ENCODE measurements at places on chromosomes 16 and 17.
A peak's percentile ranks its signal among the peaks of the same experiment; 100 is the strongest.

GRCh38 chr16:85282842-85283241, 170.6 kb upstream of the CIBAR2 start:
- no peak for DNase-seq

DNA sequence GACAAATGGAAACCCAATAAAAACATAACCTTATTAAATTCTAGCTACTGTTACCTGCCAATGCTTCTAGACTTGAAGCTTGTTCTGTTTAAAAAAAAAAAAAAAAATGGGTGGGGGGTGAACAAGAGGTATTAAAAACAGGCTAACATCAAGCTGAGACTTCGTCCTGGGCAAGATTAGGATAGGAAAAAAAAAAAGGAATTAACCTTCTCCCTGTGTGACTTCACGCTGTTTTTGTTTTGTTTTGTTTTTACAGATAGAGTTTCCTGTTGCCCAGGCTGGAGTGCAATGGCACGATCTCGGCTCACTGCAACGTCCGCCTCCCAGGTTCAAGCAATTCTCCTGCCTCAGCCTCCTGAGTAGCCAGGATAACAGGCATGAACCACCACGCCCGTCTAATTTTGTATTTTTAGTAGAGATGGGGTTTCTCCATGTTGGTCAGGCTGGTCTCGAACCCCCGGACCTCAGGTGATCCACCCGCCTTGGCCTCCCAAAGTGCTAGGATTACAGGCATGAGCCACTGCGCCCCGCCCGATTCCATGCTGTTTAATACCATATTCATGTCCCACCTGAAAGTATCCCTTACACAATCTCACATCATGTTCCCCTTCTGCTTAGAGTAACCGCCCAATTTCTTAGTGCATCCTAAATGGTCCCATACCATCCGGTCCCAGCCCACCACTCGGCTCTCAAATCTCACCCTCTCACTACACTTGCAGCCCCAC, 2.2 kb downstream of the USP31 start:
- no peak for DNase-seq

GRCh38 chr16:87608400-87608985, 6.2 kb downstream of the JPH3 start:
- peak; percentile 5 for DNase-seq

GRCh38 chr17:20071824-20072691, 62.9 kb downstream of the SPECC1 start:
- DNase-seq: no peak

DNA sequence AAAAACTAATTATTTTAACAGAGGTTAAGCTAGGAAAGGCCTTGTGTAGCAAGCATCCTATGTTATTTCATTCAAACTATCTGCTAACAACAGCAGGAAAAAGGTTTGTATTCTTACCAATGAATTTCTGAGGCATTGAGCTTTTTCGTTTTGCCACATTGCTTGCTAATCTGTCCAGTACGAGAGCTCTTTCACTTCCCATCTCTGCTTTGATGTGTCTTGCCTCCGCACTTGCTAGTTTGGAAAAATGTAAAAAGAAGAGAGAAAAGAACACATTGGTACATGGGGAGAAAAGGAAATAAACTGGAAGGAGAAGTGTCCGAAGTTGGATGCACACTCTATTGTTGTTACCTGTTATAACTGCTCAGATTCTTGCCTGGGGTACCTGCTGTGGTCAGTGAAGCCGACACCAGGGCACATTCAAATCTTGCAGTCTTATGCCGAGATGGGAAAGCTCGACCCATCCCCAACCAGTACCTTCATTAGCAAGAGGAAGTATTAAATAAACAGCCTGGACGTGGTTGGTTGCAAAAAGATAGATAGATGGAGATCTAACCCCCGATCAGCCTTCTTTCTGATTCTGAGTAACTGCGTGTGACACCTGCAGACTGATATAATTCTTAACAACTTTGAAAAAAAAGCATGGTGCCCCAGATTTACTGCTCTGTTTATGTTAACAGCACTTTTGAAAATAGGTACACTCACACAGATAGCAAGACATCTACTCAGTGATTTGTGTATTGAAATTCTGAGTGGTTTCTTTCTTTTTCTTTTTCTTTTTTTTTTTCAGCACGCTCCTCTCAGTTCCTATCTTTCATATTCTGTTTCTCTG, 40.0 kb downstream of the GRB7 start:
- peak; percentile 50 for DNase-seq

DNA sequence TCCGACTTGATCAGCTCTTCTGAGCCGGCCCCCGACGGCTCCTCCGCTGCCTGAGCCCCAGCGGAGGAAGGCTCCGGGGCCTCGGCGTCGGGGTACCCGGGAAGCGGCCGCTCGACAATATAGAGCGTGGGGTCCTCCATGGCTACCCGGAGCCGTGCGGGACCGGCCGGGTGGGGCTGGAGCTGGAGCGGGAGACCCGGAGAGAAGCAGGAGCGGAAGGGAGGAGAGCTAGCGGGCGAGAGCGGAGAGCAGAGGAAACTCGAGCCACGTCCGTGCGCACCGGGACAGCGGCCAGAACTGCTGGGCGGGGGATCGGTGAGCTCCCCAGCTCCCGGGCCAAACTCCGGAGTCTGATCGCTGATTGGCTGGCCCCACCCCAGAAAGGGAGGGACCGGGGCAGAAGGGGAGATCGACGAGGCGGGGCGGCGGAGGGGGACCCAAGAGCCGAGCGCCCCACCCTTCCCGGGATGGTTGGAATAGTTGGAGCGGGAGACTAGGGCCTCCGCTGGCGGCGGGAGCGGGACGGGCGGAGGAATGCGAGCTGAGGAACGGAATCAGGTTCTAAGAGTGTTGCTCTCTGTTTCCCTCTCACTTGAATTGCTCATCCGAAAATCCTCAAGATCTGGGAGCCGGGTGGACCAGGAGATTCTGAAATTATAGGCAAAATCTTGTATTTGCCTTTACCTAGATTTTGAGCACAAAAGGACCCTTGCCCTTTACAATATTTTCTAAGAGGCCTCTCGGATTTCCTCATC, at the start of gene CAVIN1:
TSS of gene CAVIN1 (minus strand) at position 299 of the 755 bp plus-strand sequence. CDS start at position 140, 159 bp downstream.
- DNase-seq: no peak

DNA sequence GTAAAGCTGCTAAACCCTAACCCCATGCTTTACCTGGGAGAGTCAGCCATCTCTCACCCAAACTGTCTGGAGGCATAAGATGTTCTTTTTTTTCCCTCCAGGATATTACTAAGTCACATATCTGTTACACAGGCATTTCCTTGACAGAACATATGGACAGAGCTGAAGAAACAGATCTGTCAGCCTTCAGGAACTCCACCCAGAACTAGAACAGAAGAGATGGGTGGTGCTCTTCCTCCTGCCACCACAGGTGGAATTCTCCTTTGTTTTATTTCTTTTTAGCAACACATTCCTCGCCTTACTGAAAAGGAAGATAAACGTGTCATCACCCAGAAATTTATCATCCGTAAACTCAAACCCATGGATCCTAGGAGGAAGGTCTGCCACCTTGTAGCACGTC, 8.8 kb downstream of the MYCBPAP start:
- no peak for DNase-seq

GRCh38 chr16:872436-873242, 72.1 kb upstream of the GNG13 start:
- no peak for DNase-seq

DNA sequence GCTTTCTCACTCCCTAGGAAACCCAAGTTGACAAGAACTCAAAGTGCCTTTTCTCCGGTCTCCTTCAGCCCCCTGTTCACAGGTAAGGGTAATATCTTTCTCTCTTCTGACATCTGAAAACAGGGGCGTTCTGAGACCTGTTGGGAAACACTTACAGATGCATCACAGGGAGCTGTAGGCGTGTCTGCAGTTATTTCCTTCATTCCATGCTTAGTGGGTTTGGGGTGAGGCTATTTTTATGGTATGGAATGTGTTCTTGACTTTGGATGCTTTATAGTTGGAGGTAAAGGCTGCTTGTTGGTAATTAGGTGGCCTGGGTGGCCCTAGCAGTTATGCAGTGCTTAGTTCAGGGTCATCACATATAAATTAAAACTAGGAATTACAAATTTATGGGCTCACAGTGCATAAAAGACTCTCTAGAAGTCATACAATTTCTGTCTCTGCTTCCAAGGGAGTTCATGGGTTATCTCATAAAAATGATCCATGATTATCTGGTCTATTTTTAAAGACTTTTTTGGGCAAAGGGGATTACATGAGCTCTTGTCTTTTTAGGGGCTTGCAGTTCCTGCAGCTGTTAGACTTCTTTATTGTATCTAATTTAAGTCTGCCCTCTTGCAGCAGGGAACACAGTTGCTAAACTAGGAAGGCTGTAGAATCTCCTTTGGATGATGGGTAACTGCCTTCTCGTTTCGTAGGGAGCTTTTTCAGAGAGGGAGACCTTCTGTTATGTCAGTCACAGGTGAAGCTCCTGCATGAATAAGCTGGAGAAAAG, 10.2 kb downstream of the SOCS7 start:
- DNase-seq: no peak

- DNase-seq: peak; percentile 83
Measured at GRCh38 chr16:50093607-50094539, 28.1 kb downstream of the HEATR3 start.

- no peak for DNase-seq
Measured at GRCh38 chr16:67704110-67704509, 15.0 kb downstream of the GFOD2 start.

GRCh38 chr17:64653325-64653984, 8.7 kb downstream of the SMURF2 start:
- no peak for DNase-seq

DNA sequence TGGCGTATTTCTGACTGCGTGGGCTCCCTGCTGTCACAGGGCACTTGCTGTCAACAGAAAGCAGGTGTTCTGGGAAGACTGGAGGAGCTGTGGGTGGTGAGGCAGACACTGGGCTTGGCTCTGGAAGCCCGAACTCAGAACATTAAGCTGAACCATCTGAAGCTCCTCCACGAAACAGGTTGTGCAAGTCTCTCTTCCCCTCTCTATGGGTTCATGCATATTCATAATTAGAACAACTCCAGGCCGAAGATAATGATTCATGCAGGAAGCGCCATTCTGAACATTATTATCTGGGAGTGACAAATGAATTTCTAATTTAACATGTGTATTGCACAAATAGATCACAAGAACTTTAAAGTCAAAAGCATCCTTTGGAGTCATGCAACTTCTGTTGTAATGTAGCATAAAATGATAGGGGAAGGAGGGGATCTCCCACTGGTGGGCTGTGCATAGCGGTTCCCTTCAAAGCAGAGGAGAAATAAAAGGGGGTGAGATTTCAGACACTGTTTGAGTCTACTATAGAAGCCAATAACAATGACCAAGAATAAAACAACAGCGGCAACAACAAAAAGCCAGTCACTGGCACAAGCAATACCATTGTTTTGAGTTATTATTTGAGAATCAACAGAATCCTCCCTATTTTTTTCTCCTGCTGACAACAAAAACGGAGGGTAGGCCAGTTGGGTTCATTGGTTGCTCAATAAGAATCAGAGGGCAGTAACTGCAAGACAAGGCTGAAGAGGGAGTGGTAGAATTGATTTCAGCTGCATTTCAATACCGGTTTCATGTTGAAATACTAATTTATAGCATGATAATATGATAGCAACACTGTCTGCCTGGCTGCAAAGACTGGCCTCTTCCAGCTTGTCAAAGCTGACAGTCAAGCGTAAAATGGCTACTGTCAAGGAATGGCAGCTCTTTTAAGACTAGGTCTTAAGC, 407.3 kb downstream of the XYLT1 start:
- no peak for DNase-seq

- no peak for DNase-seq
Measured at GRCh38 chr17:27378482-27379175, 77.6 kb upstream of the KSR1 start.

- no peak for DNase-seq
Measured at GRCh38 chr16:12026741-12027490, 50.4 kb downstream of the SNX29 start.

- DNase-seq: no peak
Measured at GRCh38 chr17:62641951-62642350, 14.5 kb downstream of the MRC2 start.

GRCh38 chr17:7403727-7403976, 245 bp downstream of the TMEM256 start:
- no peak for DNase-seq

GRCh38 chr16:17459903-17460521, 10.7 kb downstream of the XYLT1 start:
- DNase-seq: no peak

- DNase-seq: no peak
Measured at GRCh38 chr17:19388791-19389785, 2.1 kb upstream of the MFAP4 start.
